CD4-positive, CD25-positive, alpha-beta regulatory T cell (primary cell): ENCODE measurements at places on chromosomes 4 and X.

- no peak for DNase-seq
Measured at GRCh38 chrX:153861733-153862310, 24.2 kb downstream of the L1CAM start.

DNA sequence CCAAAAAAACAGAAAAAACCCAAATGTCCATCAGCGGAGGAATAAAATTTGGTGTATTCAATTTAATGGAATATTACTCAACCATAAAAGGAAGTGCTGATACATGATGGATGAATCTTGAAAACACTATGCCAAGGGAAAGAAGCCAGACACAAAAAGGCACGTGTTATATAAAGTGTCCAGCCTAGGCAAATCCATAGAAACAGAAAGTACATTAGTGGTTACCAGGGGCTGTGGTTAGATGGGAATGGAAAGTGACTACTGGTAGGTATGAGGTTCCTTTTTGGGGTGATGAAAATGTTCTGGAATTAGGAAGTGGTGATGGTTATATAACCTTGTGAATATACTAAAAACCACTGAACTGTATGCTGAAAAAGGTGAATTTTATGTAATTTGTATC lies 3.5 kb upstream of the CDKL2 start:
- no peak for DNase-seq

- no peak for DNase-seq
Measured at GRCh38 chr4:184317234-184317918, 99.7 kb upstream of the ENPP6 start.

DNA sequence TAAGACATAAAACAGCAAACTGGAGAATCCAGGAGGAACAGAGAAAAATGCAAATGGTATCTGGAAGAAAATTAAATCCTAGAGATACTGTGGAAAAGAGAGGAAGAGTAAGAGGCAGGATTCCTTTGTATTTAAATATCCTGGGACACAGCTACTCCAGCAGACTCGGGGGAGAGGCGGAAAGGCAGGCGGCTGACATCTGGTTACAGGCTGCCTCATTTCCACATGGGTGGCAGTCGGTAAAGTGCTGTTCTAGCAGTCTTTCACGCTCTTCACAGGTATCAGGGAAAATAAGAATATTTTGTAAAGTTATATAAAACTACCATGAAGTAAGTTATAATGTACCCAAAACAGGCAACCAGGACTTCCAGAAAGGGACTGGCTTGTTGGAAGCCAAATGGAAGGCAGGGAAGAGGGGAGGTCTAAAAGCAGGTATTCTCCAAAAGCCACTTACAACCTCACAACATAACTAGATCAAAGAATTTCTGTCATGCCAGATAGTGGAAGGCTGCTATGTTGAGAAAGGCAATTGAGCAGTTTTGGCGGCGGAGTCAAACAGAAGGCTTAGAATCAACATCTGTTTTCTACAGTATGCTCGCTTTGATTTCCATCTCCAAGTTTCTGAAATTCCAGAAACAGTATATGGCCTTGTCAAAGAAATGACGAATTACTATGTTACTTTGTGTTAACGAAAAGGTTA lies 1.3 kb upstream of the TIGD2 start:
- no peak for DNase-seq

GRCh38 chr4:143083756-143084472 lies 100.8 kb upstream of the USP38 start:
- no peak for DNase-seq

- no peak for DNase-seq
Measured at GRCh38 chr4:159201168-159201567, 98.3 kb downstream of the RAPGEF2 start.

- peak; percentile 7 for DNase-seq
Measured at GRCh38 chr4:150082241-150082640, 4.0 kb downstream of the DCLK2 start.

- no peak for DNase-seq
Measured at GRCh38 chr4:23718435-23718834, 171.4 kb downstream of the PPARGC1A start.

DNA sequence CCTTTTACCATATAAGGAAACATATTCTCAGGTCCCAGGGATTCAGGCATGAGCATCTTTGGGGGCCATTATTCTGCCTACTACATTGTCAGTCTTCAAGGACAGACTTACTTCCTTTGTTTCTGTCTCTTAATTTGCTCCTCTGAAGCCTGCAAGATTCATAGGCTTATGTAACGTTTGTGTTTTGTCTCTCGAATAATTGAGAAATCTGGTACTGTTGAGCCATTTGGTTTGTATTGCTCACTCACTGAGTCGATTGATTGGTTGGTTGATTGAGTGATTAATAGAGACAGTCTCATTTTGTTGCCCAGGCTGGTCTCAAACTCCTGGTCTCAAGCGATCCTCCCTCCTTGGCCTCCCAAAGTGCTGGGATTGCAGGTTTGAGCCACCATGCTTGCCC lies 23.7 kb downstream of the TBL1X start:
- DNase-seq, result no peak

DNA sequence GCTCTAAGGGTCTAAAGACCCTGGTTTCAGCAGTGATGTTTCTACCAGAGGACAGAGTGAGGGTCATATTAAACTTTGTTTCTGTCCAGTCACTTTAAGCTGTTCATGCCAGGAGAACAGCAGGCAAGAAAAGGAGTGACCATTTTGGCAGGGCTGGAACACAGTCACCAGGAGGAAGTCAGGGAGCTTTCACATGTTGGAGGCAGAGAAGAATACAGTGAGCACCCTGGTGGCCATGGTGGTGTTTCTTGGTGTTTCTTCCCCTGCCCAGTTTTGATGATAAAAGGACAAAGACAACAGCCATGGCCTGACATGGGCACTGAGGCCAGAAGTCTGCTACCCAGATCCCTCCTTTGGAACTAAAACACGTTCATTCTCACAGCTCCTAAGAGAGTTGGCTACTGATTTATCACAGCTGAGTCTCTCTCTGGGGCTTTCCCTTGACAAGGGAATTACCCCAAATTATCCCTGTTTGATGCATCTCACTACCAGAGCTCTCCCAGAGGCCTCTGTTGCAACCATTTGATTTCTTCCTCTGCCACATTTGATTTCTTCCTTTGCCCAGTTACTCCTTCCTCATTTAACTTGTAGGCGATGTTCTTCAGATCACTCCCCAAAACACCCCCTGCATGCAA lies 106.4 kb upstream of the NWD2 start:
- DNase-seq, result no peak

GRCh38 chr4:38765382-38765781 lies 17.4 kb downstream of the TLR10 start:
- no peak for DNase-seq

GRCh38 chr4:82275431-82276331 lies 98.1 kb downstream of the HNRNPD start:
- DNase-seq, result no peak

DNA sequence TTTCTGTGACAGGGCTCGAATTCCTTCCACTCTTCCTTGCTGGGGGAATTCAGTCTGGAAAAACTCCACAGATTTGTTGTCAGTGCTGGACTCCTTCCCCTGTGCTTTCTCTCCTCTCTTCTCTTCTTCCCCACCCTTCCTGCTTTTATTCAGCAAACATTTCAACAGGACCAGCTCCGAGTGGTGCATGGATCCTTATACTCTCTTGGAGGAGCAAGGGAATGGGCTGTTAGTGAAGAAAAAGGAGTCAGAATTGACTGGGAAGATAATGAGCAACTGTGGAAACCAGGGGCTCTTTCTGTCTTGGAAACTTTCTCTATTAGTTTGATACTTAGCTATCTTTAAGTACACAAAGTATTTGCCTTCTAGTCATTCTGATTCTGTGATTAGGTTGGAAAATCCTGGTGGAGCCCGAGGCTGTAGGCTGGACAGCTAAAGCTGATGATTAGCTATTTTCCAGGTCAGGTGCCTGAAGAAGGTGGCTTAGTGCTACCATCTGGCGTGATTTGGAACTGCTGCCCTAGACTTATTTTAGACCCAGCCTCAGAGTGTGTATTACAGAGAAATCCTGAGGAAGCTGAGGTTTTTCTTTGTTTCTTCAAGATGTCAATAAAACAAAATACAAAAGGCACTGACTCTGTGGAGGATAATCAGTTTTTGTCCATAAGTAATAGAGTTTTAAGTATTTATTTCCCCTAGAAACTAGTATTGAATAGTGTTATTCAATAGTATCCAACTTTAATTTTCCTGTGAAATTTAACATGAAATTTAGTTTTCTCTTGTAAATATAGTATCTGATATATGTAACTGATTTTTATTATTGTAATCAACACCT lies 38.4 kb downstream of the NAP1L5 start:
- peak; percentile 53 for DNase-seq

- no peak for DNase-seq
Measured at GRCh38 chr4:38757945-38758600, 24.7 kb downstream of the TLR10 start.

- no peak for DNase-seq
Measured at GRCh38 chr4:153520801-153521329, 54.7 kb downstream of the TMEM131L start.

DNA sequence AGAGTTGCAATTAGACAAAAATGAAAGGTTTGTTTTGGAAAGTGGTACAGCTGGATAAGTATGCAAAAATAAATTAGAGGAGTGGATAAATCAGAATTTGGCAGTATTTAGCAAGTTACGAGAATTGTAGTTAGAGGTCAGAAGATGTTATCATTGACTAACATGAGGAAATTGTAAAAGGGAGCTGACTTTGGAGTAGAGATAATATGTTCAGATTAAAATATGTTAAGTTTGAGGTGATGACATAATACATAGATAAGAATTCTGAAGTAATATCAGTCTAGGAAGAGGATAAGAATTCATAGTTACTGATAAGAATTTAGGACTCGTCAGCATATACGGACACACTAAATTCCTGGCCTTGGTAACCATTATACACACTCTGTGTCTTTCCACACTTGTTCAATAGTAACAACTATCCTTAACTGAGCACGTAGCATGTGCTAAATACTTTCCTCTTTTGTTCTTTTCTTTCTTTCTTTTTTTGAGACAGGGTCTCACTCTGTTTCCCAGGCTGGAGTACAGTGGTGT lies 4.1 kb upstream of the EPGN start:
- no peak for DNase-seq

- no peak for DNase-seq
Measured at GRCh38 chr4:1727117-1728031, 6.1 kb downstream of the TACC3 start.

DNA sequence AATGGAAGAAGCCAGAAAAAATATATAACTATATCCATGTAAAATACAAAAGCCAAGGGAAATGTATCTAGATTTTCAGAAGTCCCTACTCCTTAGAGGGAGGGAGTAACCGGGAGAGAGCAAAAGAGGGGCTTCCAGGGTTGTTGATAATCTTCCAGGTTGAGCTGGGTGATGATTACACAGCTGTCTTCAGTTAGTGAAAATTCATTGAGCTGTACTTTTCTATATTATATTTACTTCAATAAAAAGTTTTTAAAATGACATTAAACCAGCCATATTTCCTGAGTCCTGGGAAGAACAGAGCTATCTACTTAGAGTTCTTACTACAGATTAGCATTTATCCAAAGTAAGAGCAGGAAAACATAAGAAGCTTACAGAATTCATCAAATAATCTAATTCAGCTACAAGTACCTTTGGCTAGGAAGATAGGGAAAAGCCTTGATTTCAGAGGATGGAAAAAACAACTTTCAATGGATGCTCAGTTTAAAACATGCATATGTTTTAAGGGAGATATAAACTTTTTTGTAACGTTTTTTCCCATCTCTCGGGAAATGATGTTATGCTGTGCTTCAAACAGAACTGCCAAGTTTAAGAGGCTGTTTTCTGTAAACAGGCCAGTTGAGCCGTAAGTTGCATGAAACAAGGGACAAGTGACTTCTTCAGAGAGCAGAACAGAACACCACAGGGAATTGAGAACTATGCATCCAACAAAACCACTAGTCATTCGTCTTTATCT lies 204.6 kb downstream of the SCFD2 start:
- no peak for DNase-seq

DNA sequence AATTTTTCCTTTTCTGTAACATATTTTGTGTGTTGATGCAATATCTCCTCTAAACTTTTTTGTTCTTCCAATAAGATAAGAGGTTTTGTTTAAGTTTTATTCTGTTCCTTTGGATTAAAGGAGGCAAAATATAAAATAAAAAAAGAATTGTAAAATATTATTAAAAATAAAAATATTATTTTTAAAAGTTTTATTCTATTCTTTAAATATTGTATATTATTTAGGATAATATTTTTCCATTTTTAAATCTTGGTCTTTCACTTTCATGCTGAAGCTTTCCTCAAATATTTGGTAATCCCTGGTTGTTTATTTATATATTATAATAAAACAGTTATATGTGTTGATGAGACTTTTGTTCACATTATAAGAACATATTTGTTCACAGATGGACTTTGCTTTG lies 187.9 kb upstream of the PDE5A start:
- no peak for DNase-seq

GRCh38 chr4:37970702-37971101 lies 10.5 kb downstream of the PTTG2 start:
- peak; percentile 68 for DNase-seq

DNA sequence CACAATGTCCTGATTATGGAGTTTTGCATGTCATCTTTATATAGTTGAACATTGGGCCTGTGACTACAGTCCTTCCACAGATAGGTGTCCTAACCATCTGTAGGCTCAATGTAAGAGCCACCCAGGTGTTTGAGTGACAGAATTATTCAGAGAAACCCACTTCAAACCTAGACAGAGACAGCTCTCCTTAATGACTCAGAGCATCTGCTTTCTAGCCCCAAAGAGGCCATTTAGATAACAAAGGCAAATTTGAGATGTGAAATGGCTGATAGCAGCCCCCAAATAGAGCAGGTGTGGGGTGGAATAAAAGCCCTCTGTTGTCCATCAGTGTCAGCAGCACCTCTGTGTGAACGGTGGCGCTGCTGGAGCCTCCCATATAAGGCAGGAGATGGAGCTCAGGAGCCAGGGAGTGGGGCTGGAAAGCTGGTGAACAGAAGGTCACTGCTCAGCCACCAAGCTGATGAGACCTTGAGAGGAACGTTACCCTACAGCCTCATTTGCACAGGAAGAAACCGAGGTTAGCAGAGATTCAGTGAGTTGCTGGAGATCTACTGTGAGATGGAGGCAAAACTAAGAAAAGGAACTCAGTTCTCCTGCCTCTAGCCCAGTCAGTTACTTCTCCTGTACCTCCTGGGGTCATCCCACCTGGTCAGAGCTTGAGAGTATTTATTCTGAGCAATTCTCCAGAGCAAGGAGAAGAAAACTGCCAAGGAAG lies 153.3 kb upstream of the LNX1 start:
- no peak for DNase-seq

DNA sequence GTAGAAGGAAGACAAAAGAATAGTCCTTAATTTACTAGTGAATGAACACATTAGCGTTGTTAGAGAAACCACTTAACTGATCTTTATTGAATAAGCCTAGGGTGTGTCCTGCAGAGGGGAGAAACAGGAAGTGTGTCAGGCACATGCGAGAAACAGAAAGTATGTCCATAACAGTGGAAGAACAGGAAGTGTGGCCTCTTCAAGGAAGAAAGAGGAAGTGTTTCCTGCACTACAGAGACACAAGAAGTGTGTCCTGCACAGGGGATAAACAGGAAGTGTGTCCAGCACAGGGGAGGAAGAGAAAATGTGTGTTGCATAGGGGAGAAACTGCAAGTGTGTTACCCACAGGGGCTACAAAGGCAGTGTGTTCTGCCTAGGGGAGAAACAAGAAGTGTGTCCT lies 539.6 kb upstream of the PRKX start:
- DNase-seq, result no peak
